NCI-H2029 (cell line): ENCODE measurements at places on chromosomes 12 and 14.

GRCh38 chr12:6631549-6631961, 4.2 kb downstream of the LPAR5 start:
- no peak for DNase-seq

DNA sequence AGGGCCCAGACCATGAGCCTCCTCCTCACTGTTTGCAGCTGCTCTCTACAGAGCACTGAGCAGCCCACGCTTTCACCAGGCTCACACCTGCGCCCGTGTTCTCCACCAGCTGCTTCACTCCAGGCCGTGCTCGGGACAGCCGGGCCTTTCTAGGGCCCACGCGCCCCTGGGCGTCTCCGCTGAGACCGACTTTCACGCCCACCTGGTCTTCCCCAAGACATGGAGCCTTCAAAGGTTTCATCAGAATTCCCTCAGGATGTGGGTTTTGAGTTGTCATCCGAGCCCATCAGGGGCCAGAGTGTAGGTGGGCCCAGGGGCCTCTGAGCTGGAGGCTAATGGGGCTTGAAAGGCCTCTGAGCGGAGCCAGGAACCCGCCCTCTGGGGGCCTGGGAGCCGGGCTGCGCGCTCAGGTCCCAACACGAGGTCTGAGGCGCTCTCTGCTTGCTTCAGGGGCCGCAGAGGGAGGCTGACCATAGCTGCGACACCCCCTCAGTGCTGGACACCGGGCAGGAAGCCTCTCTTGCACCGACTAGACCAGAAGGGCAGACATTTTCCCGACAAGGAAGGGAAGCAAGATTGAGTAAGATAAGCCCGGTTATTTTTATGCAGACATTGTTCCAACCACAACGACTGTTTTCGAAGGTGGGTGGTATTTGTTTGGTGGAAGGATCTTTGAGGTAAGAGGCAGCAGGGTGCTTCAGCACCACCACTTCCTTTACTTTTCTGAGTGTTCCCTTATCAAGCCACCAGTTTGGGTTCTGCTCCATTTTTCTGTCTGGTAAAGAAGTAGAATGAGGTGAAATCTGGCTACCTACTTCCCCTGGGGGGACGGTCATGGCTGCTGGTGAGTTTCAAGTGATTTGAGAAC, 125.0 kb upstream of the FUT8 start:
- no peak for DNase-seq

DNA sequence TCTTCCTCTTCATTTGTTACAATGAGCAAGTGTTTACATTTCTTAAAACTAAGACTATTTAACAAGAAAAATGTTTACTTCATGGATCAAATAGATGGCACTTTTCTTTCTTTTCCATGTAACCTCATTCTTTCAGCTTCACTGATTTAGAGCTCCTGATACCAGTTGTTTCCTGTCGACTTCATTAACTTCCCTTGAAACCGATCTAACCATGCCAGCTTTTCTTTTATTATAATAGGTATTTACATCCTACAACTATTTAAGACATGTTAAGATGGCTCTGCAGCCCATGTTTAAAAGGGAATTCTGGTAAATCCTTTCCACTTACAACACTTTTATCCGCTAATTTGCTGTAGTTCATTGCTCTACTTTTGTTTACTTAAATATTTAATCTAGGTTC, 107.3 kb upstream of the DCN start:
- DNase-seq = no peak

GRCh38 chr14:52318062-52318461, 4.0 kb downstream of the PTGER2 start:
- no peak for DNase-seq

GRCh38 chr12:14327711-14328110, 37.8 kb upstream of the ATF7IP start:
- no peak for DNase-seq

GRCh38 chr12:52231305-52232202, 1.5 kb upstream of the KRT7 start:
- no peak for DNase-seq

DNA sequence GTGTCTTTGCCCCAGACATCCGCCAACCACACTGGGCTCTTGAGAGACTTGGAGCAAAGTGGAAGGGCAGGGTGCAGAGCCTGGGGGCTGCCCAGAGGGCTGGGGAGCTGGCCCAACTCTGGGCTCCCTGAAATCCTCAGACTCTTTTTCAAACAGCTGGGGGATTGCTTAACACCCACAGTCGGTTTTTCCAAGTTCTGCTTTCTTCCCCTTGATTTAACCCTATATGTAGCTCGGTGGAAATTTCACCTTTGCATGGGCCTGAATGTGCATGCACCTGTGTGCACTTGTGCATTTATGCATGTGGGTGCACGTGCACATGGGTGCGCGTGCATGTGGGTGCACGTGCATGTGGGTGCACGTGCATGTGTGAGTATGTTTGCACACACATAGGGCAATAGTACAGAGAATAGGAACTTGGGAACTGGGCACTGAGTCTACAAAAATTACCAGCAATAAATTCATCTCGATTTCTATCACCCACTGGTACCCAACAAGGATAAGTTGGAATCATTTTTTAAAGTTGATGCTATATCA, 52.3 kb upstream of the RFLNA start:
- no peak for DNase-seq

DNA sequence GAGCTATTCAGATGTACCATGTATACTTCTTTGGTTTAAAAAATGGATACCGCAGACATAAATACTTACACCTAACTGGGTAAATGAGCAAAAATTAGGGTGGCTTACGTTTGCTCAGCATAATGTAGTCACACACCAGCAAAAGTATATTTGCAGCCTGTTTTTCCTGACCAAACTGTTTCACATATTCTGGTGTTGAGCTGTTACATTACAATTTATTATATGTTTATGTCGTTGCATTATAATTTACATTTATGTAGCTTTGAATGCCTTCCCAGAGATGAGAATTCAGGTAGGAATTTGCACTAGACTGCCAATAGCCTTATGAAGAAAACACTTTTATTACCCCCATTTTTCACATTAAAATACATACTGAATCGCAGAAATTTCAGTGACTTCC, 183.3 kb downstream of the PTPRO start:
- DNase-seq = no peak

DNA sequence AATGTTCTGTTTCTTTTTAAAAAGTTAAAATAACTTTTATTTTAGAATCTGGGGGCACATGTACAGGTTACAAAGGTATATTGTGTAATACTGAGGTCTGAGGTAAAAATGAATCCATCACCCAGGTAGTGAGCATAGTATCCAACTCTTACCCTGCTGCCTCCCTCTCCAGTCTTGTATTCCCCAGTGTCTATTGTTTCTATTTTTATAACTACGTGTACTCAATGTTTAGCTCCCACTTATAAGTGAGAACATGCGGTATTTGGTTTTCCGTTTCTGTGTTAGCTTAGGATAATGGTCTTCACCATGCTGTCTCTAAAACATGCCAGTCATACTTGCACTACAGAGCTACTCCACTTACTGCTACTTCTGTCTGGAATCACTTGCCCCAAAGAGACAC, 8.4 kb downstream of the FBXO33 start:
- DNase-seq = no peak

DNA sequence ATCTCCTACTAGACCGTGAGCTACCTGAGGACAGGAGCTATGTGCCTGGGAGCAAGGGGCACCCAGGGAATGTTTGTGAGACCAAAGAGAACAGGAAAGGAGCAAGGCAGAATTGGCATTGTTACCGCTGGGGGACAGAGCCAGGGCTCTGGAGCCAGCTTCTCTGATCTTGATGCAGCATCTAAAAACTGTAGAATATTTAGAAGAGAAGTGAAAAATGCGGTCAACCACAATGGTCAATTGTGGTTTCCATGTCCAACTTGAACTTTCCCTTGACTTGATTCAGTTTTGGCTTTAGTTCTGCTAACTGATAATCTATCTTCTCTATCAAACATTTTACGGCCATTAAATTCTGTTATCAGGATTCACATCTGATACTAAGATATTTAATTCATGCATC, 201.2 kb downstream of the ANO4 start:
- no peak for DNase-seq

DNA sequence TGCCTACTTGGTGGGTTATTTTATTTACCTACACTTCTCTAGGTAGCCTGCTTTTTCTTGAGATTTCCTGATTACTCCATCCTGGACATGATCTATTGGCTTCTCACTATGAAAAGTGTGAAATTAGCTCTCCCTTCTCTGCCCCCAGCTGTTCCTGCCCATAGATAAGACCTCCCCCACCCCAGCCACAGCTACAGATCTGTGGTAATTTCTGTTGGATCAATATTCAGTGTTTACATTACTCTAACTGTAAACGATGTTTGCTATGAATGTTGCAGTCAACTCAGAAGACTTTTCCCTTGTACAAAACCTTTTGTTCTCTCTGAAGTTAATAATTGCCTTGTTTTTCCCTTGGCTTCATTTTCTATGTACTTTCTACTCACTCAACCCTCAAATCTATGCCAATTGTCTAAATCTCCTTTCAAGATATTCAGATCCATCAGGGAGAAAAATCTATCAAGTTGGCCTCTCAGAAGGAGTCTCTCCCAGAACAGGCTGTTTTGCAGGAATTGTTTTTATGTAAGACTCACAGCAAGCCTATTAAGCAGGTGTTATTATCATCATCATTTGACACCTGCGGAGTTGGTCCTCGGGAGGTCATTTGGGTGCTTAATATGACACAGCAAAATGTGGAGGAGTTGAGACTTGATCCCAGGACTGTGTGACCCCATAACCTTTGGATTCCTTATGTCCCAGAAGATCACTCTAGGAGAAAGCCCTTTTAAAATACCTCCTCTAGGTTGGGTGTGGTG, 227.4 kb downstream of the SUDS3 start:
- DNase-seq = no peak

DNA sequence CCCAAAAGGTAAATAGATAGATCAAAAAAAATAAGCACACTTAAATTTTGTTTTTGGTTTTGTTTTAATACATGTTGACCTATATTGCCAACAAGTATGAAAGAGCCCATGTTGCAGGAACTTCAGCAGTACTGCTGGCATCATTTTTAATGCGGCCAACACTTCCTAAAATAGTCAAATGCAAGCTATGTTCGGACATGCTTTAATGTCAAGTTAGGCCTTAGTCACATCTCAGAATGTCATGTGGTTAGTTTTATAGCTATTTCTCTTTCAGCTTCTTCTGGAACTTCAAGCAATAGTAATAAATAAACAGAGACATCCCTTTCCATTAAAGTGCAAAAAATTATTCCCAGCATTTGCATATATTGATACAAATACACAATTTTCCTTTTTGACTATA, 153.4 kb downstream of the PIK3C2G start:
- DNase-seq = no peak

DNA sequence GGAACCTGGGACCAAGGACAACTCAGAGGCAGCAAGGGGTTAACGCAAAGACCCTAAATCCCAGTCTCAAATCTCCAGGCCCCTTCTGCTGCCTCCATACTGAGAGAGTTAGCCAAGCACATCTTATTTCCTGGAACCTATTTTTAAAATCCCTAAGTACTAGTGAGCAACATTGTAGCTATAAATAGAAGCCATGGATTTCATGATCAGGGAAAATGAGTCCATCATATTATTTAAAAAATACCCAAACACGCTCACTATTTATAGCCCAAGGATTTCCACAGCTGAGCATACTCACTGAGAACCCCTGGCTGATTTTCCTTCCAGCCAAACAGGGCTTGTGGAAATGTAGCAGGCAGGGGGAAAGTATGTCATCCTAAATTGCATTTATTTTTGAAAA, 19.4 kb upstream of the TUNAR start:
- DNase-seq = no peak
